ENCODE measurements at places on chromosomes 3 and 15.

DNA sequence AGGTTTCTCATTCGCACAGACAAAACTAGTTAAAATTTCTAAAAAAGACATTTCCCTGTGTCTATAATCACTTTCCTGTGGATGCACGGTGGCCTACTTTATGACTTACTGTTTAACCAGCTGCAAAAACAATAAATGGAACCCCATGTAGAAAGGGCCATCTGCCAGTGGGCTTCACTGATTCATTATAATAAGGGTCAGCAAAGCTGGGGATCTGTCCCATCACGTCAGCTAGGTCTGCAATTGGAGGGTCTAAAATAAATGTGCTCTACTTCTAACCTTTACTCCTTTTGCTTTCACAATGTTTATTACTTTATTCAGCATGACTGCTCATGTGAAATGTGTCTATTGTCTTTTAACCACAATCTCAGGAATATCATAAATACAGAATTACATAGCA lies 43.1 kb upstream of the NMD3 start:
- no peak for DNase-seq

GRCh38 chr3:87796137-87796842 lies 262.5 kb downstream of the CGGBP1 start:
- no peak for DNase-seq

GRCh38 chr3:44659015-44659414 lies 10.5 kb downstream of the ZNF35 start:
- no peak for DNase-seq

DNA sequence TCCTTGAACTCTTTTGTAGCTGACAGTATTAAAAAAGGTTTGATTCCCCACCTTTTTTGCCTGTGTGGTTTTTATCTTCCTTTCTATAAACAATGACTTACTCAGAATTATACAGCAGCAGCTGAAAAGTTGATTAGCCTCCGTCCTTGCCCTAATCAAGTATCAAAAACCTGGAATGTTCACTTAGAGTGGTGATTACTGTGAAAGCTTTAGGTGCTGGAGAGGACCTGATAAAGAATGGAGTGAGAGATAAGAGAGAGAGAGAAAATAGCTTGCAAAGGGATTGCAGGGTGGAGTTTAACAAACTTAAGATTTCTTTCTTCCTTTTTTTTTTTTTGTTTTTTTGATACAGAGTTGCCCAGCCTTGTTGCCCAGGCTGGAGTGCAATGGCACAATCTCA lies 6.7 kb downstream of the CGNL1 start:
- no peak for DNase-seq

DNA sequence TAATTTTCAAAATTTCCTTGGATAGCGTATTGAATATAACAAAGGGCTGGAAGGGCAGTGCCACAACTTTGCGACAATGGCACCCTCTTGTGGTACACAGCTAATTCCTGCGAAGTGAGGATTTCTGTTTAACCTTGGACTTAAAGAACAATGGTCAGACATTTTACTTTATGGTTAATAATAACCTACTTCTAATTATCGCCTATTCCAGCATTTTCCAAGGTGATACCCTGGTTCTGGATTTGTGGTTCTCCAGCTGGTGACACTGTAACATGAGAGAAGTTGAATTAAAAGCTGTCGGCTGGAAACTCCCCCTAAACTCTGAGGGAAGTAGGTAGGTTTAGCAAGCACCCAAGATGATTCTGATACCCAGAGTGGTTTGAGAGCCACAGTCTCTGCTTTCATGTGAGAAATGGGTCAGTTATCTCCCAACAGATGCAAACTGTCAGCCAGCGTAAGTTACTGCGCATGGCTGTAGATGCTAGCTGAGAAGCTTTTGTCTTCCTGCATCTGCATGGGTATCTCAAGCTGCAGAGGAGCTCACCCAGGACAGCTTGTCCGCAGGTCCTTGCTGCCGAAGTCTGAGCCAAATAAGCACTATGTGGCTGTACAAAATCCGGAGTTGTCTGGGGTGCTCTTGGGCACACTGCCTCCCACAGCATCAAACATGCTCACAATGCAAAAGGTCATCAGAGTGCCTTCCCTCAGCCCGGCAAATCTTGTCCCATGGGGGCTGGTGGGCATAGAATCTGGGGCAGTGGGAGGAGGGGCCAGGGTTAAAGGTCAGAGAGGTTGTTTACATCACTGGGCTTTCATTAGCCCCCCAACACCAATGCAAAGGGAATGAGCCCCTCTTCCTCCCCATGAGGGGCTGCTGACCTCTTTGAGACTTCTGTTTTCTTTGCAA lies 6.6 kb upstream of the CHSY1 start:
- no peak for DNase-seq

GRCh38 chr3:172305552-172305951 lies 142.7 kb downstream of the GHSR start:
- no peak for DNase-seq

- no peak for DNase-seq
Measured at GRCh38 chr3:144039661-144040060, 68.0 kb downstream of the DIPK2A start.

- no peak for DNase-seq
Measured at GRCh38 chr3:72721683-72722381, 126.4 kb downstream of the SHQ1 start.

DNA sequence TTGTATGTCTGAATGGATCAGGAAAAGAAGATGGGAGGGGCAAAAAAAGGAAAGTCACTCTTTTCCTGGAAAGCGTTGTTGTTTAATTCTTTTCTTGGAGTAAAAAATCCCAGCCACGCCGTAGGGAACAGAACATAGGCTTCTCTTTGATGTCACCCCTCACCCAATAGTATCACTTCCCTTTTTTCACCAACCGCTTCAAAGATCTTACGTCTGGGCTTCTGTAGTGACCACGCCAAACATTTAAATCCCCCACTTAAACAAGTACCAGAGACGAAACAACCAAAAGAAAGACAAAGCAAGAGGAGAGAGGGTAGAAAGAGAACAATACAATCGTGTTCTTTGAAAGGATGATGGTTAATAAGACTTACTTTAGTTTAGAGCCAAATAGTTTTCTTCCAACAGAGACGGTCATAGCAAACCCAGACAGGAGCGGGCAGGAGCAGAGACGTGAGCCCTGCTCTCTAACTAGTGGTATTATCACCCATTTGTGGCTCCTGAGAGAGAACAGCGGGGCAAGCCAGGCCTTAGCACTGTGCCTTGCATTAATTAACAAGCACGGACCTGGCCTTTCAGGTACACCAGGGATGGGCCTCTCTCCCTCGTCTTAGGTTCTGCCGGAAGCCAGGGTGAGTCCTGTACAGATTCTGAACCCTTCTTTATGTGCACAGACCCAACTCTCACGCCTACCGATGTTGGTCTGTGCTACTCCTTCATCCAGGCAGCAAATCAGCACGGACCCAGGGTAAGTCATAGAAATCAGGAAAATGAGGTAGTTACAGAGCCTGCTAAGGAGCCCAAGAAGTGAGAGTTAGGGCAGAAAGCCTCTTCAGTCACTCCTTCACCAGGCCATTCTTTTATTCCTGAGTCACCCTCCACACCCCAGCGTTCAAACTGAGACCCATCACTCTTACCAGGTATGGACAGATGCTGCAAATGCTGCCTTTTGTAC lies 28.2 kb upstream of the BCL6 start:
- DNase-seq, result no peak

- no peak for DNase-seq
Measured at GRCh38 chr3:55631766-55632331, 144.7 kb upstream of the WNT5A start.

- no peak for DNase-seq
Measured at GRCh38 chr15:44883199-44883877, 73.1 kb upstream of the TERB2 start.

DNA sequence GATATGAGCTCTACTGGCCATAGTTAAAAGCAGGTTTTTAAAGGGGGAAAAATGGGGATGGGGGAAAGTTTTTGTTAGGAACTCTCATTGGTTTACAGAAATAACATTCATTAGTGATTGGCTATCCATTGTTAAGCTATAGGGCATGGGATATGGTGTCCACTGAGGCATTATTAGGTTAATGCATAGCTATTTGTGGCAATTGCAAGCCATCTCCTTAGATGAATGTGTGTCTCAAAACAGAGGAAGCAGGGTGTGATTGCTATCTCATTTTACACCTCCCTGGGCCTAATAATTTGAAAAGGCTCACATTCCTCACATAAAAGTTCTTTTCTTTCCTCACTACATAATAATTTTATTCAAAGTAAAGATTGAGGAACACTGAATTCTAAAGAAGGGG lies 396.6 kb downstream of the TAFA4 start:
- no peak for DNase-seq

DNA sequence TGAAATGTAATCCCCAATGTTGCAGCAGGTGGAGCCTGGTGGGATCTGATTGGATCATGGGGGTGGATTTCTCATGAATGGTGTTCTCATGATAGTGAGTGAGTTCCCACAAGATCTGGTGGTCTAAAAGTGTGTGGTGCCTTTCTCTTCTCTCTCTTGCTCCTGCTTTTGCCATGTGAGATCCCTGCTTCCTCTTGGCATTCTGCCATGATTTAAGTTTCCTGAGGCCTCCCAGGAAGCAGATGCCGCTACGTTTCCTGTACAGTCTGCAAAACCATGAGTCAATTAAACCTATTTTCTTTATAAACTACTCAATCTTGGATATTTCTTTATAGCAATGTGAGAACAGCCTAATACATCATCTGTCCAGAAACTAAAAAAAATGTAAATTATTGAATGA lies 298.3 kb downstream of the MEX3B start:
- no peak for DNase-seq

GRCh38 chr3:18030371-18030870 lies 288.0 kb upstream of the TBC1D5 start:
- no peak for DNase-seq

- DNase-seq, result no peak
Measured at GRCh38 chr15:83203543-83203942, 4.1 kb downstream of the HDGFL3 start.

- no peak for DNase-seq
Measured at GRCh38 chr3:105458518-105459215, 92.0 kb downstream of the ALCAM start.

DNA sequence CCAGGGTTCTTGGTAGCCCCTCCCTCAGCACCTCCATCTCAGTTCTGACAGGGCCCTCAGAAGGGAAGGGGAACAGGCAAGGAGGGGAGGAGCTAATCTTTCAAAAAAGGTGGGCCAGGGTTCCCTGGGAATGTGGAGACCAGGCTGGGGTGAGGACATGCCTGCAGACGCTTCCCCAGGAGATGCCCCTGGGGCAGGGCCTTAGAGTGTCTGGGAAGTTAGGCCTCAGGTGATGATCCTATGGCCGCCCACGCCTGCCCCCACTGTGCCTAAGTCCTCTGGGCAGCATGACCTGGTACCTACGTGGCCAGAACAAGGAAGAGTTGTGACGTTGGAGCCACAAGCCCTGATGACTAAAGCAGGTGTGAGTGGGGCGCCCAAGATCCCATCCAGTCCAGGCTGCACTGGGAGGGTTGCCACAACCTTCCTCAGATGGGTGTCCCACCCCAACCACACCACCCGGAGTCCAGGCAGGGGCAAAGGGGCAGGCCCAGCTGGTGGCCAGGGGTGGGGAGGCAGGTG lies 3.9 kb upstream of the SEMA3B start:
- no peak for DNase-seq

DNA sequence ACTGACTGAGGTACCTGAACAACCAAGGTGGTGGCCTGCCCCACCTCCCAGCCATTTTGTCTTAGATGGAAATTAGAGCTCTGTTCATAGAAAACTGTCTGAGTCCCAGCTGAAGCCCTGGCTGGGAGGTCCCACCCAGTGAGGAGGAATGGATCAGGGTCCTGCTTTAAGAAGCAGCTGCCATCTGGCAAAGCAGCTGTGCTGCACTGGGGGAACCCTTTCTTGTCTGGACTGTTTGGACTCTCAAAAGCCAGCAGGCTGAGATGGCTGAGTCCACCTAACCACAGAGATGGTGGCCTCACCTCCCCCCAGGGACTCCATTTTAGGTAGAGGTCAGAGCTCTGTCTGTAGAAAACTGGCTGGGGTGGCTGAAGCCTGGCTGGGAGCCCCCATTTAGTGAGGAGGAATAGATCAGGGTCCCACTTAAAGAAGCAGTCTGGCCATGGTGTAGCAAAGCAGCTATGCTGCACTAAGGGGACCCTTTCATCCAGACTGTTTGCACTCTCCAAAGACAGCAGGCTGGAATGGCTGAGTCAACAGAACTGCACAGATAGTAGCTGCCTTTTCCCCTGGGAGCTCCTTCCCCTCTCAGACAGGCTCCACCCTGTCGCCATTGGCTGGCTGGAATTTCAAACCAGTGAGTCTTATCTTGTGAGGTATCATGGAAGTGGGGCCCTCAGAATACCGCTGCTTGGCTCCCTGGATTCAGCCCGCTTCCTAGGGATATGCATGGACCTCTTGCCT lies 116.9 kb downstream of the EPHA6 start:
- DNase-seq, result no peak

GRCh38 chr3:119228373-119229145 lies 12.1 kb downstream of the B4GALT4 start:
- no peak for DNase-seq

DNA sequence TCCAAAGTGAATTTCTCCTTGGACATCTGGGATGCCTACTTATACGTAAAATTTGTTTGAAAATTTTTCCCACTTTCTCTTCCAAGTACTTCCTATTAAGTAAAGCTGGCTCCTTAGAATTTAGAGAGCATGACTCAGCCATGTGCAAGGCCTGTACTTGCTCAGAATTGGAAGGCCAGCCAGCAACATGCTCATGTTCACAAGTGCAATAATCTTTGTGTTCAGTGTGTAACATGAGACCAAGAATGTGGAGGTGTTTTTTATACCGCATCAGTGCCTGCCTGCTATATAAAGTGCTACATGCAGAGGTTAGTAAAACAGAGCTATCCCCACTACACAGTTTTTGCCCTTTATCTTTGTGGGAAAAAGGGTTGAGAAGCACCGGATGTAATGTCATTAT lies 151.9 kb upstream of the FEZF2 start:
- DNase-seq, result no peak

- DNase-seq, result no peak
Measured at GRCh38 chr3:194250098-194251002, 100.8 kb downstream of the CPN2 start.

GRCh38 chr3:101529816-101530685 lies 17.0 kb upstream of the SENP7 start:
- no peak for DNase-seq

DNA sequence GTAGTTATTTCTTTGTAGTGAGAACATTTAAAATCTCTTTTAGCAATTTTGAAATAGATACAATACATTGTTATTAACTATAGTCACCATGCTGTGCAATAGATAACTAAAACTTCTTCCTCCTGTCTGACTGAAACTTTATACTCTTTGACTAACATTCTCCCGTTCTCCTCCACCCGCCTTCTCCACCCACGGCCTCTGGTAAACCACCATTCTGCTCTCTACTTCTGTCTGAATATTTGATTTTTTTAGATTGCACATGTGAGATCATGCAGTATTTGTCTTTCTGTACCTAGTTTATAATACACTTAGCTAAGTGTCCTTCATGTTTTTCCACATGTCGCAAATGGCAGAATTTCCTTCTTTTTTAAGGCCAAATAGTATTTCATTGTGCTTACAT lies 72.8 kb upstream of the RBM5 start:
- DNase-seq, result no peak

DNA sequence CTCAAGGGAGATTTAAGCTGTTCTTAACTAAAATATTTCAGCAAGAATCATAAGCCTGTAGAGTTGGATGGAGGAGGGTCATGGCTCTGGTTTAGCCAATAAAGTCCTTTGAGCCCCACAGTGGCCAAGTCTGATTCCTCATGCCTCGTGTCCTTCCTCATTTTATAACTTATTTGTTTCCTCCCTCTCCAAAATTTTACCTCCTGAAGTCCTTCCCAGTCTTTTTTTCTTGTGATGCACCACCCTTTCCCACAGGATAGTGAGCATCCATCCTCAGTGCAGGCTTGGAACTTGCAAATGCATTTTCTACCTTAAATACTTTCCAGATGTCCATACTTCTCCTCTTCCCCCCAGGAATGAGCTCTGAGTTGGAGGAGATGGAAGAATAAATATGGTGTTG lies 162.7 kb upstream of the AGTR1 start:
- DNase-seq, result no peak
